ENCODE measurements at places on chromosomes 11 and 22. TPM values are rescaled to one million over a fixed set of nuclear protein-coding genes. Genes with fewer than 3 reads are reported as not detected.

The OR52E8 gene
- total RNA-seq: not detected

The OR56A1 gene
- total RNA-seq: not detected

The TST gene
- total RNA-seq: 41.9 TPM

The HBD gene
- total RNA-seq: not detected

The LRRC4C gene
- 2.0 TPM for total RNA-seq

The GAS2 gene
- total RNA-seq: 14.5 TPM

DNA sequence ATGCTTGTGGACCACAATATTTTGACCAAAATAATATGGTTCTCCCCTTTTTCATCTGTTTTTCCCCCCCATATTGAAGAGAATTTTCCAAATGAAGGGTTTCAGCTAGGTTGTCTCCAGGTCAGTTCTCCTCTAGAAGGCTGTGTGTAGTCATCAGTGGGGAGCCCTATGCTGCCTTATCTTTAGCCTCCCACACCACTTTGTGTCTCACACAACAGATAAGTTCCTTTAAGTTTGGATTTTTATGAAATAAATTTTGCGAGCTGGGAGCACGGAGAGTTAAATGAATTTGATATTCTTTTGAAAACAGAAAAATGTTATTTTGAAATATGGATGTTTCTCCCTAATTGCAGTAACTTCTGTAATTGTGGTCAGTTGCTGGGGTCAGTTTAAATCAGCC is 28.9 kb downstream of the PAX6 start:
- no peak for DNase-seq

GRCh38 chr11:122045181-122045586 is 70.8 kb downstream of the BLID start:
- DNase-seq: no peak

- no peak for DNase-seq
These were observed 36.4 kb upstream of the PGR start for GRCh38 chr11:101166038-101166437.

GRCh38 chr11:123700772-123701171 is 40.7 kb downstream of the ZNF202 start:
- DNase-seq: no peak

- no peak for DNase-seq
These were observed 62.4 kb downstream of the DSCAML1 start for GRCh38 chr11:117734601-117735024.

DNA sequence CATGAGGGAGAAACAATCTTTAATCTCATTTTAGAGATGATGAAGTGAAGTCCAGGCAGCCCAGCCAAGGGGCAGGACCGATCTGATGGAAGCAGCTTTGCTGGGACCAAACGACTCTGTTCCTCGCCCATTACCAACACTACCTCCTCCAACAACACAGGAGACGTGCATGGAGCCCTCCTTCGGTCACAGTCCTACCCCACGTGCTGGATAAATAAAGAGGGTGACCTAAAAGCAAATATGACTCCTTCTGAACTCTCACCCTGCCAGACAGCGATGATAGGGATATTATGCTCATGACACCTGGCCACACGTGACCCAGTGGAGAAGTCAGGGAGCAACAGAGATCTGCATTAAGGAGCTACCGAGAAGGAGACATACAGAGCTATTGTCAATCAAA is 26.0 kb downstream of the SCGB1A1 start:
- DNase-seq: no peak

DNA sequence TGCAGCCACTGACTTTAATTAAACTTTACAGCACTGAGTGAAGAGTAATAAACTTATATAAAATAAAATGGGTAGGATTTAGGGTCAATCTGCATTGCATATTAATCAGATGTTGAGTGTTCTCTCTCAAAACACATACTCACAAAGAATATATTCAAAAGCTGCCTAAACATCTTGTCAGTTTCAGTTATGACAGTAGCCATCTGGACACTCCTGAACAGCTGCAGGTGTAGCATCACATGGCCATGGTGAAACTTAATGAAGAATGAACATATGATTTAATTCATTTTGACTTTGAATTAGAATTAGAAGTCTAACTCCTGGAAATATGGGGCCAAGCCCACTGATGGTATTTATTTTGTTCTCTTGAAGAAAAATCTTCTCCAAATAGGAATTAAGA is 684.3 kb upstream of the RAG2 start:
- no peak for DNase-seq

DNA sequence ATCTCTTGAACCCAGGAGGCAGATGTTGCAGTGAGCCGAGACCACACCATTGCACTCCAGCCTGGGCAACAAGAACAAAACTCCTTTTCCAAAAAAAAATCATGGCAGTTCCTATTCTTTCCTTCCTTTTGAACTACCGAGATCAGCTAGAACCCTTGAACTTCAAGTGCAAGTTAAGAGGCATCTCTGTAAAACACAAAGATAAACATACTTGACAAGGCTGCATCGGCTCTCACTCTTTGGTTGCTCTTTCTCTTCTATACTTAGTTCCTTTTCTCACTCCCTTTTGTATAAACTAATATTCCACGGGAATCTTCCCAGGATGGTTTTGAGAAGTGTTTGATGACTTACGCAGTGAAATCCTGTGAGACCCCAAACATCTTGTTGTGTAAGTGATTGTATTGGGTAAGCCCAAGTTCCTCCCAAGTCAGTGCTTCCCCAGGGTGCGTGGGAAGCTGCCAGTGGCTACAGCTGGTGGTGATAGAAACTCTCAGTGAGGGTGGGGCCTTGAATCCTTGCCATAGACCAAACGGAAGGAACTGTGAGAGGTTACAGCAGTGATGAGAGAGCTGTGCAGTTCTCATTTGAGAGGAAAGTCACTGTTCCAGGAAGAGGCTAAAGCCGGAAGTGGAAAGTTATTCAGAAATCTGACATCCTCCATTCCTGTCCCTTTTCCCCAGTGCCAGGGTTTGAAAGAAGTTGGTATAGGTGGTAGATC is 24.1 kb upstream of the CDC42EP2 start:
- no peak for DNase-seq

DNA sequence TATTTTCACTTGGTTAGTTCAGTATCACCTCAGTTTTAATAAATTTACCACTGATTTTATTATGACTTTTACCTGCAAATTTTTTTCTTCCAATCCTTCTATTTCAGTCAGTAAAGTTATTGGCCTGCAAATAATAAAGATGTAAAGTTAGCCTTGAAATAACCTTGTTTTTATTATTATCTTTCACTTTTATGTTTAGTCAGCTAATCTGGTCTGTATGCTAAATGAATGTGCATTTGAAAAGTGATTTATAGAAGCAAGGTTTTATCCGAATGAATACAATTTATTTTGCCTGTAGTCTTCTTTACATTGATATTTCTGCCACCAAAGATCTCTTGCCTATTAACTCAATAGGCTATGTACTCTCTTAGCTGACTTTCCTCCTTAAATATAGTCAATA is 425.7 kb downstream of the CNTN5 start:
- no peak for DNase-seq

- DNase-seq: no peak
These were observed 122.3 kb downstream of the RCN1 start for GRCh38 chr11:32213223-32213622.

DNA sequence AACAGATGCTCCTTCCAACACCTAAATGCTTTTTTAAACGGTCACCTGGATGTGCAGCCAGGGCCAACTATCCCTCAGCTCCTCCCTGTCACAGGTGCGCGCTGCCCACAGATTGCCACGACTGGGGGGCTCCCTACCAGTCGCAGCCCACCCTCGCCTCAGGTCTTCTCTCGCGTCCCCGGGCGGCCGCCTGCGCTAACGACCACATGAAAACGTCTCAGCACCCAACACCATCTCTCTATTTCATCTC is 469 bp downstream of the ZBED5 start:
- no peak for DNase-seq

DNA sequence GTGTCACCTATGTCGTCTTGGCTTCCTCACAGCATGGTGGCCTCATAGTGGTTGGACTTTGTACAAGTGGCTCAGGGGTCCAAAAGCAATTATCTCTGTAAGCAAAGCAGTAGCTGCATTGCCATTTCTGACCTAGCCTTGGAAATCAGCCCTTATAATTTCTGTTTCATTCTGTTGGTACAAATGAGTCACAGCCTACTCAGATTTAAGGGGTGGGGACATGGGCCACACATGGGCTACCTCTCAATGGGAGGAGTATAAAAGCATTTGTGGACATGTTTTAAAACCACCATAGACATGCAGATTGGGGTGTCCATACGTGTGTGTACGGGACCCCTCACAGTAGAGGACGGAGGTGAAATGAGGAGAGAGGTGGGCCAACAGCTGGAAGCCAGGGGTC is 41.6 kb downstream of the CHRDL2 start:
- DNase-seq: no peak

DNA sequence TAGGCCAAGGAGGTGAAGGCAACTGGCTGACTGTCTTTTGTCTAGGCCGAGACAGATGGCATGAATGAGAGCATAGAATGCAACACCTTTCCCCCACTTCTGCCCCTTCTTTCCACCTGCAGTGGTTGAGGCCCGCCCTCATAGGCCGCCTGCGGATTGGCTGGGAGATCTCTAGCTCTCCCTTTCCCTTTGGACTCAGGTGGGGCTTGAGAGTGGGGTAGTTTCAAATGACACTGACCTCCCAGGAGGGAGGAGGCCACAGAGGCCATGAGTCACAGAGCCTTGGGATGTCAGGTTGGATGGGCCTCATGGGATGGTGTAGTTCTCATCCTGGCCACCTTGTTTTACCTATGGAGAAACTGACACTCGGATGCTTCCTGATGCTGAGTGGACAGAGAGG is 9.1 kb downstream of the MICAL2 start:
- DNase-seq: no peak

- DNase-seq: no peak
These were observed at the start of gene FIBIN for GRCh38 chr11:26993965-26994457. TSS of gene FIBIN (plus strand) at chr11:26994112. CDS start at chr11:26994527, 415 bp downstream.

DNA sequence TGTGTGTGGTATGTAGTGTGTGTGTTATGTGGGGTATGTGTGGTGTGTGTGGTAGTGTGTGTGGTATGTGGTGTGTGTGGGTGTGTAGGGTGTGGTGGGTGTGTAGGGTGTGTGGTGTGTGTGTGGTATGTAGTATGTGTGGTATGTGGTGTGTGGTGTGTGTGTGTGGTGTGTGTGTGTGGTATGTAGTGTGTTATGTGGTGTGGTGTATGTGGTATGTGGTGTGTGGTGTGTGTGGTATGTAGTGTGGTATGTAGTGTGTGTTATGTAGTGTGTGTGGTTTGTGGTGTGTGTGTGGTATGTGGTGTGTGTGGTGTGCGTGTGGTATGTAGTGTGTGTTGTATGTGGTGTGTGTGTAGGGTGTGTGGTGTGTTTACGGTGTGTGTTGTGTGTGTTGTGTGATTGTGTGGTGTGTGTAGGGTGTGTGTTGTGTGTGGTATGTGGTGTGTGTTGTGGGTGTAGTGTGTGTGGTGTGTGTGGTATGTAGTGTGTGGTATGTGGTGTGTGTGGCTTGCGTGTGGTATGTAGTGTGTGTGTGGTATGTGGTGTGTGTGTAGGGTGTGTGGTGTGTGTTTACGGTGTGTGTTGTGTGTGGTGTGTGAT is 4.2 kb upstream of the PPP6R2 start:
- DNase-seq: no peak
